Hair follicular keratinocyte (primary cell): ENCODE measurements at places on chromosomes 1 and 21. TPM values are rescaled to one million over a fixed set of nuclear protein-coding genes. Genes with fewer than 3 reads are reported as not detected.

The OR6N1 gene
- not detected in 2 replicates for total RNA-seq

The DEPDC1 gene
- total RNA-seq, result 7.5 and 21.8 TPM in 2 replicates

The MTOR gene
- total RNA-seq, result 31.1 and 33.6 TPM in 2 replicates

The RCC2 gene
- total RNA-seq, result 90.4 and 104 TPM in 2 replicates

The LAMC2 gene
- 1,739 and 5,819 TPM in 2 replicates for total RNA-seq

The NTMT2 gene
- not detected in 2 replicates for total RNA-seq

The PACC1 gene
- total RNA-seq, result 10.7 and 10.9 TPM in 2 replicates

The SPATA1 gene
- total RNA-seq, result 0.08 TPM in 1 of 2 replicates, not detected in the other

The EFNA1 gene
- 22.1 and 25.9 TPM in 2 replicates for total RNA-seq

The NR1I3 gene
- total RNA-seq, result not detected in 2 replicates

The CTTNBP2NL gene
- total RNA-seq, result 11.5 and 17.0 TPM in 2 replicates

The MFN2 gene
- total RNA-seq, result 92.5 and 120 TPM in 2 replicates

The NT5C1A gene
- not detected in 2 replicates for total RNA-seq

The PRAMEF20 gene
- total RNA-seq, result not detected in 2 replicates

The OR2T29 gene
- total RNA-seq, result not detected in 2 replicates

The AMY1C gene
- total RNA-seq, result not detected in 2 replicates

The AADACL3 gene
- not detected in 2 replicates for total RNA-seq

The TSPAN2 gene
- total RNA-seq, result 0.78 and 0.99 TPM in 2 replicates

The DIO1 gene
- not detected in 2 replicates for total RNA-seq

The MYOC gene
- total RNA-seq, result not detected in 2 replicates

The TMEM79 gene
- total RNA-seq, result 7.6 and 9.1 TPM in 2 replicates

The CASQ1 gene
- total RNA-seq, result not detected in 2 replicates

The RAP1GAP gene
- 0.23 and 0.95 TPM in 2 replicates for total RNA-seq

The HSD11B1 gene
- total RNA-seq, result 0.34 TPM in 1 of 2 replicates, not detected in the other

The C1orf21 gene
- 19.2 and 24.6 TPM in 2 replicates for total RNA-seq

The FMN2 gene
- not detected in 2 replicates for total RNA-seq

The AQP10 gene
- total RNA-seq, result 0.08 TPM in 1 of 2 replicates, not detected in the other

The TMEM52 gene
- 0.65 and 0.70 TPM in 2 replicates for total RNA-seq

The SPATA46 gene
- total RNA-seq, result not detected in 2 replicates

The C1orf53 gene
- total RNA-seq, result 6.5 and 6.7 TPM in 2 replicates

The MYBPH gene
- not detected in 2 replicates for total RNA-seq

The ADORA3 gene
- total RNA-seq, result not detected in 2 replicates

The ELAVL4 gene
- not detected in 2 replicates for total RNA-seq

The ITSN1 gene
- total RNA-seq, result 15.9 and 22.8 TPM in 2 replicates
